ENCODE measurements at places on chromosomes 5 and 9. TPM values are rescaled to one million over a fixed set of nuclear protein-coding genes. Genes with fewer than 3 reads are reported as not detected.

The MARVELD2 gene
- total RNA-seq: 0.58 TPM

The SQSTM1 gene
- 70.6 TPM for total RNA-seq

The ADGRV1 gene
- 0.02 TPM for total RNA-seq

The PCDHGA3 gene
- total RNA-seq: not detected

The RMI1 gene
- total RNA-seq: 25.0 TPM

The ZNF622 gene
- total RNA-seq: 36.3 TPM

The MZB1 gene
- total RNA-seq: 9.8 TPM

The ANKRD18B gene
- 2.2 TPM for total RNA-seq

The DRD1 gene
- not detected for total RNA-seq

The SPINK9 gene
- not detected for total RNA-seq

The CD14 gene
- 0.26 TPM for total RNA-seq

The IL5 gene
- total RNA-seq: 0.69 TPM

The C5orf34 gene
- total RNA-seq: 14.4 TPM

The FABP6 gene
- not detected for total RNA-seq

The LCN10 gene
- 1.2 TPM for total RNA-seq

The NR2F1-AS1 gene
- total RNA-seq: not detected

The CCDC152 gene
- total RNA-seq: 12.2 TPM

The OSMR gene
- 0.26 TPM for total RNA-seq

The NME5 gene
- total RNA-seq: not detected

The SLC36A3 gene
- total RNA-seq: not detected

The GRM6 gene
- not detected for total RNA-seq

The KCNT1 gene
- not detected for total RNA-seq

The ADGRD2 gene
- not detected for total RNA-seq

The CER1 gene
- not detected for total RNA-seq

The MVB12B gene
- total RNA-seq: 3.0 TPM

The RLN2 gene
- total RNA-seq: 4.9 TPM

The ABLIM3 gene
- not detected for total RNA-seq

The PCDHA10 gene
- total RNA-seq: not detected

The KIF12 gene
- not detected for total RNA-seq

The CBY3 gene
- total RNA-seq: 0.40 TPM

The C5orf46 gene
- total RNA-seq: not detected

The TMC1 gene
- not detected for total RNA-seq

The RANBP3L gene
- total RNA-seq: 0.16 TPM

The TERT gene
- total RNA-seq: 11.9 TPM

The DND1 gene
- total RNA-seq: 2.1 TPM

The TNFSF8 gene
- 48.2 TPM for total RNA-seq

The SLC6A3 gene
- not detected for total RNA-seq

The MARCHF11 gene
- total RNA-seq: not detected

The TSC1 gene
- total RNA-seq: 28.6 TPM

The PLCXD3 gene
- not detected for total RNA-seq

The PIP5KL1 gene
- total RNA-seq: 2.8 TPM

The PPP1R26 gene
- 2.4 TPM for total RNA-seq

The IFNA13 gene
- not detected for total RNA-seq

The OR1Q1 gene
- total RNA-seq: not detected

The ARL14EPL gene
- not detected for total RNA-seq

The EXOSC3 gene
- 117 TPM for total RNA-seq
